H7 (cell line): ENCODE measurements at places on chromosomes 7 and 10. TPM values are rescaled to one million over a fixed set of nuclear protein-coding genes. Genes with fewer than 3 reads are reported as not detected.

The LAMB1 gene
- total RNA-seq, result 61.0 and 77.2 TPM in 2 replicates

The CARD11 gene
- 21.4 and 32.7 TPM in 2 replicates for total RNA-seq

The FANK1 gene
- 2.5 and 4.1 TPM in 2 replicates for total RNA-seq

The FAM149B1 gene
- 14.6 and 15.6 TPM in 2 replicates for total RNA-seq

DNA sequence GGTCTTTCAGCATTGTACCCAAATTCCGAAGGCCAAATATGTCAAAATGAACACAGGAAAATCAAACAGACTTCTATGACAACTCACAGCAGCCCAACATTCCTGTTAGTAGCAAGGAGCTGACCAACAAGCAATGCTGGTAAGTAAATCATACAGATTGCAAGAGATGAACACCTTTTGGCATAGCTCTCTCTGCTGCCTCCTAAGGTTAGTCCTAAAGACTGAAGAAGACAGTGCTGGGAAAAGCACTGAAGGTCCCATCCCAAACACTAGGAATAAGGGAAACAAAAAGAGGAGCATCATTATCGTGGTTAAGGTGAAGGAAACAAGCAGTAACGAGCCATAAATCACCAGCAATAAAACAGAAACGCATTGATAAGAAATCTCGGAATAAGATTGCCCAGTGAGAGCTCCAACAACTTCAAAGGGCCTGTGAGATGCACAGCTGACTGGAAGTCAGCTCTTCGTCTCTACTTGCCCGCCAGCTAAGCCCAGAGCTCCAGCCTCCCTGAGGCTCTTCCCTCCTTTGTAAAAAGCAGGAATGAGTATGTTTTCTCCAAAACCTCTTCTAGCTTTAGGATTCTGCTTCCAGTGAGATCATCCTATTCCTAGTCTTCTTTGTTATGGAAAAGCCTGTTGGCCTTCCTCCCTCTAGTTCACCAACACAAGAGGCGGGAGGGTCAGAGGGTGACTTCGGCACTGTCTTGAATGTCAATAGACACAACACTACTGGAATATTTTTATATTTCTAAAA, 15.3 kb downstream of the NUDT5 start:
- peak; percentile 70 for DNase-seq

The MYOZ1 gene
- 2.0 and 2.8 TPM in 2 replicates for total RNA-seq
